Endodermal cell (in vitro differentiated cells): ENCODE measurements at places on chromosomes 11 and 22.

GRCh38 chr11:44754876-44755555 is 28.3 kb downstream of the TSPAN18 start:
- no peaks in the 10 kb centered on the region for H3K27me3 ChIP-seq
- H3K4me1 ChIP-seq, result peaks cover 2% of the 10 kb centered on the region
- H3K27ac ChIP-seq, result peak overlapping the region; percentile 45
- no peaks in the 10 kb centered on the region for H3K36me3 ChIP-seq

DNA sequence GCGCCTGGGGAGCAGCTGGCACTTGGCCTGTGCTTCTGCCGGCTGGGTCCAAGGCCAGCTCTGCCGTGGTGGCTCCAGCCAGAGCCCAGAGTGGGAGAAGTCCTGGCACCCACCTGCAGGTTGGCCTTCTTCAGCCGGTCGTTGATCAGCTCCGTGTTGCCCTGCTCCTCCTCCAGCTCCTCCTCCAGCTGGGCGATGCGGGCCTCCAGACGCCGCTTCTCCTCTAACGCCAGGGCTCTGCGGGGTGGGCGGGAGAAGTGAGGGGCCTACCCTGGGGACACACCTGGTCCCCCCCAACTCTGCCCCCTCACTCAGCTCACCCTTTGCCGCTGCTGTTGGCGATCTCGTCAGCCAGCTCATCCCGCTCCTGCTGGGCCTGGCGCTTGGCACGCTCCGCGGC is 32.6 kb downstream of the APOL1 start:
- no peak overlapping the region for H3K27ac ChIP-seq
- H3K36me3 ChIP-seq, result peaks cover 86% of the 10 kb centered on the region
- H3K27me3 ChIP-seq, result no peaks in the 10 kb centered on the region
- no peaks in the 10 kb centered on the region for H3K4me1 ChIP-seq
- H3K4me3 ChIP-seq, result no peak overlapping the region

GRCh38 chr11:62791501-62792201 is at the start of gene TMEM223:
TSS of gene TMEM223 (minus strand) at chr11:62792006. CDS start at chr11:62791994, 12 bp downstream.
- H3K27me3 ChIP-seq, result no peaks in the 10 kb centered on the region
- H3K27ac ChIP-seq, result peak within 1 kb of the TSS; percentile 52

- H3K27ac ChIP-seq, result peak overlapping the region; percentile 41
- no peaks in the 10 kb centered on the region for H3K36me3 ChIP-seq
- peaks cover 5% of the 10 kb centered on the region for H3K4me1 ChIP-seq
- DNase-seq, result peak; percentile 80
Observed at GRCh38 chr11:113553235-113553634, 78.0 kb upstream of the DRD2 start.

- H3K4me3 ChIP-seq, result no peak overlapping the region
- no peak overlapping the region for H3K27ac ChIP-seq
- H3K36me3 ChIP-seq, result no peaks in the 10 kb centered on the region
- H3K27me3 ChIP-seq, result no peaks in the 10 kb centered on the region
- no peaks in the 10 kb centered on the region for H3K4me1 ChIP-seq
- peak; percentile 25 for DNase-seq
Observed at GRCh38 chr11:74007691-74008372, 1.1 kb downstream of the UCP3 start.

DNA sequence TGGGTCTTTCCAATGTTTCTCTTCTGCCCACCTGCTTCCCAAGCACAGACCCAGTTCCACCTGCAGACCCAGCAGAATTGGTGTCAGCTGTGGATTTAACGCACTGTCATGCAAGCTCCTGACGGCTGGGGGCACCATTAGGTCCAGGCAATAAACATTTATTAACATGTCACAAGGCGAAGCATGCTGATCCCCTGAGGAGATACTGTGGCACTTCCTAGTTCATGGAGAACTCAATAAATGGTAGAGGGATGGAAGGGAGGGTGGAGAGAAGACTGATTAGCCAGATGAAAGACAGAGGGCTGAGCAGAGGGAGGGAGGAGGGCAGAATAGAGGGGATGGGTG is 68.3 kb upstream of the TSPAN18 start:
- no peaks in the 10 kb centered on the region for H3K27me3 ChIP-seq
- H3K4me1 ChIP-seq, result no peaks in the 10 kb centered on the region
- no peak overlapping the region for H3K4me3 ChIP-seq

- DNase-seq, result no peak
- H3K27ac ChIP-seq, result no peak overlapping the region
- H3K27me3 ChIP-seq, result peaks cover 5% of the 10 kb centered on the region
- peaks cover 14% of the 10 kb centered on the region for H3K4me1 ChIP-seq
- no peaks in the 10 kb centered on the region for H3K36me3 ChIP-seq
Observed at GRCh38 chr11:12544986-12545775, 129.0 kb upstream of the TEAD1 start.

DNA sequence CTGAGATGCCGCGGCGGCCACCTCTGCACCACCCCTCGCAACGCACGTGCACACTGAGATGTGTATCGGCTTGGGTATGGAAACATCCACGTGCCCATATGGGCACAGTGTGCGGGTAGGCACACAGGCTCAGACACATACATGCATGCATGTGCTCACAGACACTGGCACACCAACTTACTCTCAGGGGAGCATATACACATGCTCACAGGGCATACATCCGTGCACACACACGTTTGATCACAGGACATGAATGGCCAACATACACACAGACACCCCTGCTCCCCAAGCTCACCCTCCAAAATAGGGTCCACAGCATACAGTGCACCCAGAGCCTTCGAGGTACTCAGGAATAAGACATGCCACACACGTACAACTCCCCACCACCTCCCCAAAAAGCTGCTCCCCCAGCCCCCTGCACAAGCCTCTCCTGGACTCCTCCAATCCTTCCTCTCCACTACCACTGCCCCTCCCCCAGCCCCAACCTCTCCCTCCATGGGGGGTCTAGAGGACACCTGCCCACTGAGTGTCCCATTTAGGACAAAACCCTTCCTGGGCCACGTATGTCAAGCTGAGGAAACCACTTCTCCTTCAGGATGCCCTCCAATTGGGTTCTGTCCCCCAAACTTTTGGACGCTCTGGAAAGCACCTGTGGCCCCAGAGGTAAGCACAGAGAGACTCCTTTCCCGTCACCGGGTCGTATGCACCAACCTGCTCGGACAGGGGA is 53.1 kb downstream of the SLC22A12 start:
- no peaks in the 10 kb centered on the region for H3K36me3 ChIP-seq
- no peaks in the 10 kb centered on the region for H3K4me1 ChIP-seq
- H3K27ac ChIP-seq, result no peak overlapping the region
- no peak for DNase-seq
- H3K27me3 ChIP-seq, result peaks cover 72% of the 10 kb centered on the region

DNA sequence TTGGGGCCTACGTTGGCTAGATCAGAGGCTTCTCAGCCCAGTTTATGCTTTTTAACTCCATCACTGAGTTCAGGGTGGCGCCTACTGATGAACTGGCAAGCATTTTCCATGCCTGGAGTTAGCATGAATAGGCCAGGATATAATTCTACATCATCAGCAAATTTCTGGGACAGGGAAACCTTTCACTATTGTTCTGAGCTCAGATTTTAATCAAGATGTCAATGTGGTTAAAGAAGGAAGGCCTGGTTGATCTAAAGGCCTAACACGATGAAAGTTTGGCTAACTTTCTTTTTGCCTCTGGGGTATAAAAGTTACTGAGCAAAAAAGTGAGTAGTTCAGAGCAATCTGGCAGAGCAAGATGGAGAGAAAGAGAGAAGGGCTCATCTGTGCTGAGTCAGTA is 21.7 kb upstream of the IFITM3 start:
- no peaks in the 10 kb centered on the region for H3K27me3 ChIP-seq
- H3K4me3 ChIP-seq, result no peak overlapping the region
- H3K36me3 ChIP-seq, result no peaks in the 10 kb centered on the region
- H3K27ac ChIP-seq, result peak overlapping the region; percentile 26
- DNase-seq, result no peak

DNA sequence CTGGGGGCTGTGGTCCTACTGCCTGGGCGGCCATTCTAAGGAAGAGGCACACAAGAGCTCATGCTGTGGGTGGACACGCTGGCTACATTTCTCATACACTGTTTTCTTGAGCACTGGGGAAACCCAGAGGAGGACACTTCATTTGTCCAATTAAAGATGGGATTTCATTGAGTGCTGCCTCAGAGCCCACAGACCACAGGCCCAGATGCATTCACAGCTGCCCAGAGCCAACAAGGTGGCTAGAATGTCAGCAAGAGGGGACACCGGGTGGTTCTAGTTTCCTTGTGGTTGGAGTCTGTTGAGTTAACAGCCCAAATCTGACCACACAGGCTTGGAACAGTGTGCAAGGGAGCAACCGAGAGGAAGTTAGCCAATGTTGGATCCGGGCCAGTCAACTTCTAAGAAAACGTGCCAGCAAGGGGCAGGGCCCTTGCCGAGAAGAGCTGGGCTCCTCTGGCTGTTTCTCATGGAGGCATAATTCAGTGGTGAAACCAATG is 35.0 kb upstream of the SORL1 start:
- H3K36me3 ChIP-seq, result no peaks in the 10 kb centered on the region
- no peaks in the 10 kb centered on the region for H3K27me3 ChIP-seq
- no peak overlapping the region for H3K27ac ChIP-seq
- H3K4me1 ChIP-seq, result no peaks in the 10 kb centered on the region

DNA sequence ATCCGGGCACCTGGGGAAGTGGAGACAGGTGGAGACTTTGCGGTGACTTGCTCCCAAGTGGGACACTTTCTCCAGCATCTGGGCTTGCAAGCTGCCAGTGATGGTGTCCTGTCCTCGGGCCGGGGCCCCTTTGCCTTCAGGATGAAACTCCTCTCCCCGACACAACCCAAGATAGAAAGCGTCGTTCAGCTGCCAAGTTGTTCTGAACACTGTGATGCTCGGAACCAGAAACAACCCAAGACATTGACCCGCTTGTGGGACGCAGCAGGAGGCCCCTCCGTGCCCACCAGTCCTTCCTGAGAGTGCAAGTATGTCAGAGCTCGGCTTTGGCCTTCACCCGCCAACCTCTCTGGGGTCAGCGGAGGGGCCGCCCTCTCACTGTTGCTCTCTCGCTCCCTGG is 31.3 kb downstream of the LINC01488 start:
- H3K27ac ChIP-seq, result no peak overlapping the region
- no peaks in the 10 kb centered on the region for H3K4me1 ChIP-seq
- no peaks in the 10 kb centered on the region for H3K27me3 ChIP-seq

DNA sequence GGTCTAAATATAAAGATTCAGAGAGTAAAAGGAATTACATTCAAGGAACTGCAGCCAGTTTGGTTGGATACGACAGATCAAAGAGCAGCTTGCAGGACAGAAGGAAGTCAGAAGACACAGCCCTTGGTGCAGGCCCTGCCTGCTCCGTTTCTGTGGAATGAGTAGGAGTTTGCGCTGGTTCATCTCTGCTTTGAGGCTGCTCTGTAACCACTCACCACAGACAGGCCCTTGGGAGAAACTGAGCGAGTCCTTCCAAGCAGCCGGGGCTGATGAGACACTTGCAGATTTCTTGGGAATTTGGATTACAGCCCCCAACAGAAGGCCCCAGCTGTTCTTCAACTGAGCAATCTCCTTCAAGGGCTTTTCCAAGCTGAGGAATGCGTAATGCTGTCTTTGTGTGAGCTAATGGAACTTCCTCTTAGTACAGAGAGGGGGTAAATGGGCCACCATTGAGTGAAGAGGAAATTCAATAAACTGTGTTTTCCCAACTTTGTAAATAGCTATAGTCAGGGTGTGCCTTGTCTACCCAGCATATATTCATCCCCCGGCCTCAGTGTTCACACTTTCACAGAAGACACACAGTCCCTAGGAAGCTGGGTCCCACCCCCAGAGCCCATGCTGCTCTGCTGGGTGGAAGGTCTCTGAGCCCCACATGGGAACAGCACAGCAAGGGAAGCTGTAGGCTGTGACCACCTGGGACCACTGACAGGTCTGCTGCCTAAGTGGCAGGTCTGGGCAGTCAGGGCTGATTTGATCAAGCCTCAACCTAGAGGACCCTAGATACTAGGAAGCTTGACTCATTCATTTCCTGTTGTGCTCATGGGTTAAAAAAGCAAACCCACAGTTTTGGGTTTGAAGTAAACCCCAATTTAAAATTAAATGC is 16.6 kb downstream of the IL10RA start:
- no peak overlapping the region for H3K27ac ChIP-seq
- no peaks in the 10 kb centered on the region for H3K36me3 ChIP-seq

DNA sequence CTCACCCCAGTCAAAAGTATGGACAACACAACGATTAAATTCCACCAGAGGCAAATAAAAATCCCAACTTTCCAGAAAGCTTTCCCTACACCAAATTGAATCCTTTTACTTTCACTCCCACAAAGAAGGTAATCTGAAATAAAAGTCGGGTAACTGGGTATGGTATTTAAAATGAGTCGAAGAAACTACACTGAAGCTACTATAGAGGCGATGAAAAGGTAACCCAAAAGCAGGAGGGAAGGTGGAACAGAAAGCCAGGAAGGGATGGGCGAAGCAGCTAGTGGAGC is 1.1 kb downstream of the PICALM start:
- H3K27ac ChIP-seq, result peak overlapping the region; percentile 91
- peaks cover 4% of the 10 kb centered on the region for H3K4me1 ChIP-seq

DNA sequence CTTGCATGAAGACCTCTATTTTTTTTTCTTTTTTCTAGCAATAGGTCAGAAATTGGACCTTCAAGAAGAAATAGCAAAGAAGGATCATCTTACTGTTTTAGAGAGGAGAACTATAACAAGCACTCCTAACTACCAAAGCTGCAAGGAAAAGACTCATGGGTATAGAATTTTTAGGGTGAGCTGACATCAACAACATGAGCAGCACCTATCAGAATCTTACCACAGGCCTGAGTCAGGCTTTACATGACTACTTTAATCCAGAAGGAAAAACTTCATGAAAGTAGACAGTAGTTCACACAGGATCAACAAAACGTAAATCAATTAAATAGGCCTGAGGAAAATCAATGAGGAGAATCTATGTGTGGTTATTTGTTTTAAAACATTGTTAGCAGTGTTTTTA is 130.5 kb downstream of the FAM76B start:
- DNase-seq, result no peak
- H3K4me3 ChIP-seq, result no peak overlapping the region
- no peak overlapping the region for H3K27ac ChIP-seq
- H3K27me3 ChIP-seq, result no peaks in the 10 kb centered on the region

DNA sequence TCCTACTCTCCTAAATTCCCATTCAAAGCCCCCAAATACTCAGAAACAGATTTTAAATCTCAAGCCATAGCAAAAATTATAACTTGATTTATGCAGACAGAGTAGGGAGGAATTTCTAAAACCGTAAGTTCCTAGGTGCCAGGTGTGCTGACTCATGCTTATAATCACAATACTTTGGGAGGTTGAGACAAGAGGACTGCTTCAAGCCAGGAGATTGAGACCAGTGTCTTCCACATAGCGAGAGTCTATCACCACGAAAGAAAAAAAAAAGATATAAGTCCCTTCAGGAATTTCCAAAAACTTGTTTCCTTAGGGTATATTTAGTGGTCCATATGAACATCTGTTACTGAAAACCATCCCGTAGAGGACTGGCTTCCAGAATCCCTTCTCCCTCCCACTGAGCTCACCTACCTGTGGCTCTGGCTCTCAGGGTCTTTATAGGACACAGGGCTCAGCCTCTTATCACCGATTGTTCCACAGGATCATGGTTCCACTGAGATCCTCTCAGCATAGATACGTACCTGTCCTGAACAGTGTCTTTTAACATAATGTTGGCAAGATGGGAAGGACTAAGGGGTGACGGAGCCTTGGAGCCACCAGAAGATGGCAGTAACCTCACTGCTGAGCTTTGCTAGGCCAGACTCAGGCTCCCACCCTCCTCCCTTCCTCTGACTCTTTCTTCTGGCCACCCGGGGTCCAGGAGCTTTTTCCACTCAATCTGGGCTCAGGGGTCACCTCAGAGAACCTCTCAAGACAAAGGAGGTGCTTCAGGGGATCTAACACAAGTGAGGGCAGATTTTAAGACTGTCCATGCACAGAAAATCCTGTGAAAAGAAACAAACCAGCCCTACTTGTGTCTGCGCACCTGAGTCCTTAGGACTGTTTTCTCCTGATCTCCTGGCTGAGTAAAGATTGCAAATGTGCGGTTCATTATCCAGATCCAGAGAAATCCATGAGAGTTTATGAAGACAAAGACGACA is 117.5 kb upstream of the TOP3B start:
- H3K36me3 ChIP-seq, result no peaks in the 10 kb centered on the region
- no peaks in the 10 kb centered on the region for H3K4me1 ChIP-seq
- H3K27ac ChIP-seq, result no peak overlapping the region
